ENCODE measurements at places on chromosomes 11 and 22.

- DNase-seq, result no peak
Observed at GRCh38 chr11:112783945-112784322, 177.3 kb upstream of the NCAM1 start.

GRCh38 chr11:18696638-18697225 lies 1.8 kb upstream of the TMEM86A start:
- no peak for DNase-seq

- no peak for DNase-seq
Observed at GRCh38 chr22:17675584-17675983, 37.0 kb downstream of the BCL2L13 start.

- DNase-seq, result no peak
Observed at GRCh38 chr22:49961601-49962011, 1.0 kb downstream of the PIM3 start.

DNA sequence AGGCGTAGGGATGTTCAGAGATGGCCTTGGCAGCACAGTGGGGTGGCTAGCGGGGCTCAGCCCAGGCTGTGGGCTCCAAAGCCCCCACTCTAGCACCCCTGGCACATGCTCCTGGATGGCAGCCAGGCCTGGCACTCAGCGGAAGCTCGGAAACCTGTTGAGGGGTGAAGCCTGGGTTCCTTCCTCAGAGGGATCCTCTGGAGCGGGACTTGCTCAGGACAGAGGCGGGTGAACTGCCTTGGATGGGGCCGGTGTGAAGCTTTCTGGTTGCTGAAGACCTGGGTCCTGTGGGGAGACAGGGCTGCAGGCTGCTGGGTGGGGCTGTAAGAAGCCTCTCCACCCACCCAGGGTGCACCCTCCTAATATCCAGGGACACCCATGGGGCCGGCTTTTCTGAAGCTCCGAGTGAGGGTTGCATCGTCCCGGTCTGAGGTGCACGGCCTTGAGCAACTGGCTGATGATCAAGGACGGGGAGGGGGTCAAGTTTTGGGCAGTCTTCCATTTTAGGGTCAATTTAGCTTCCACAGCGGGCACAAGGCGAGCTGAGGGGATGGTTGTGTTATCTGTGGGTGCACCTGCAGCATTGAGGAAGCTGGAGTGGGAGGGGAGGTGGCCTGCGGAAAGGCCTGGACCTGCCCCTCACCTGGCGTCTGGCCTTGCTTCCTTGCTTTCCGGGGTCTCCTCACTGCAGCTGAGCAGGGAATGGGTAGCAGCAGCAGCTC lies 5.2 kb downstream of the MRGPRE start:
- DNase-seq, result no peak

GRCh38 chr11:14764579-14765527 lies 121.2 kb downstream of the PDE3B start:
- DNase-seq, result no peak

DNA sequence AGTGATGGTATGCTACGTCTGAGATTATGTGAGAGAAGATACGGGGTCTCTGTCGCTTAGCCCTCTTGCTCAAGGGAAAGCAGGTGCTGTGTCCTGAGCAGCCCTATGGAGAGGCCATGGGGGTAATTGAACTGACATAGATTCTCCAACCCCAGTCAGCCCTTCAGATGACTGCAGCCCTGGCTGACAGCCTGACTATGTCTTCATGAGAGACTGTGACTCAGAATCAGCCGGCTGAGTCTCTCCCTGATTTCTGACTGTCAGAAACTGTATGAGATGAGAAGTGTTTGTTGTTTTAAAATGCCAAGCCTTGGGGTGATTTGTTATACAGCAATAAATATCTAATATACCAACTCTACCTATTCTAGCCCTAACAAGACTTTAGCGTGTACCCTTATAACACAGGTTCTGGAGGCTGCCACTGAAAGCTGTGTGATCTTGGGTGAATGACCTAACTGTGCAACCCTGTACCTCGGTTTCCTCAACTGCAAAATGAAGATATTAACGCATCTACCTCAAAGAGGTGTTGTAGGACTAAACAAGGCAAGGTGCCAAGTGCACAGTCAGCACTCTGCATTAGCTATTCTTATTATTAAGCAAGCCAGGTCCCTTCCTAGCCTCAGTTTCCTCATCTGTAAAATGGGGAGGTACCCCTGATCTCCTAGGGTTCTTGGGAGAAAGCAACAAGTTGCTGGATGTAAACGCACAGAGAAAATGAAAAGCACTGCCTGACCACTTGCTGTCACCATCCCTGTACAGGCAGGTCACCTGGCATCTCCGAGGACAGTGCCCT lies 24.9 kb downstream of the SLC43A1 start:
- DNase-seq, result no peak

DNA sequence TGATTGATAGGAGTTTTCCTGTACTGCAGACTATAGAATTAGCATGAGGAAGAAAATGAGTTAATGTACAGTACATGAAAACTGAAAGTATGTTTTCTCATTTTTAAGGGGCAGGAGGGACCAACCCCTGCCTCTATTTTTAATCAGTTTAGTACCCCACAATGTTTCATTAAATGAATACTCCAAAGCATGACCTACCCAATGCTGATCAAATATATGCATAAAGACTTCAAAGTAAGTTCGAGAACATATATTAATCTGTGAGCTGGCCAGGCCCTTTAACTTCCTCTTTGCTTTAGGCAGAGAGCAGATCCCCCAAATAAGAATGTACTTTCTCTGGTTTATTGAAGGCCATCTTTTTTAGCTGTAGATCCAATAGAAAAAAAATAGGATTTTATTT lies 161.0 kb downstream of the FCHSD2 start:
- DNase-seq, result no peak

GRCh38 chr22:47299211-47299862 lies 536.9 kb downstream of the TBC1D22A start:
- DNase-seq, result no peak

- DNase-seq, result peak; percentile 87
Observed at GRCh38 chr11:74696939-74697675, 34.1 kb downstream of the CHRDL2 start.

- DNase-seq, result peak; percentile 22
Observed at GRCh38 chr11:73259406-73260126, 12.6 kb upstream of the P2RY6 start.

DNA sequence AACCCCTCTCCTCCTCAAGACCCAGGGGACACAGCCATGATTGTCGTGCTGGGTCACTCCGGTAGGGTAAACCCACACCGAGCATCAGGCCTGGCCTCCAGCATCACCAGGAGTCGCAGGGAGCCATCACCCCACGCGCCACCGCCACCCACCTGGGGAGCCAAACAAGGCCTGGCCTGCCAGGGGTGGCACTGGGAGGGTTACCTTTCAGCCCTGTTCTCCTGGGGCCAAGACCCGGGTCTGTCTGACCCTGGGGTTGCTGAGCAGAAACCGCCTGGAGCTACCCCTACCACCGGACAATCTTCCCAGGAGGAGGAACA lies 39.3 kb upstream of the NNMT start:
- no peak for DNase-seq

- no peak for DNase-seq
Observed at GRCh38 chr11:64893194-64894069, 15.0 kb upstream of the EHD1 start.

- no peak for DNase-seq
Observed at GRCh38 chr22:16975155-16975885, 32.7 kb downstream of the GAB4 start.

DNA sequence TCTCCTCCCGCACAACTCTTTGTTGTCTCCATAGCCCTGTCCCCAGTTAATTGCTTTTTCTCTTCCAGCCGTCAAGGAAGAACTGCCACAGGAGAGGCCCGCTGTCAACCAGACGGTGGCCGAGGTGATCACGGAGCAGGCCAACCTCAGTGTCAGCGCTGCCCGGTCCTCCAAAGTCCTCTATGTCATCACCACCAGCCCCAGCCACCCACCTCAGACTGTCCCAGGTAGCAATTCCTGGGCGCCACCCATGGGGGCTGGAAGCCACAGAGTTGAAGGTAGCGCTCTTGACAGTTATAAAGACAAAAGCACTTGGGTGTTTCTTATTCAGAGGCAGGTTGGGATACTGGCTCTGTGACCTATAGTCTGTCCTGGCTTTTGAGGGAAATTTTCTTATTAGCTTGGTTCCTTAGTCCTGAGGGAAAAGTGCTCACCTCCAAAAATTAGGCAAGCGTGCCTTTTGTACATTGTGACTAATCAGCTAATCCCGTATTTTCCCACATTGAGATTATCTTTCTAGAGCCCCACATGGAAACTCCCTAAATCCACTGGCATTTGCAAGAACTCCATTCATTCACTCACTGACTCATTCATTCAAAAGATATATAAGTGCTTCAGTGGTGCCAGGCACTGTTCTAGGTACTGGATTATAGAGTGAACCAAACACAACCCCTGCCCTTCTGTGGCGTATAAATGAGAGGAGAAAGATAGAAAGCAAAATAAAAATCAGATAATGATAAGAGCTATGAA lies 65.9 kb downstream of the KREMEN1 start:
- DNase-seq, result no peak

DNA sequence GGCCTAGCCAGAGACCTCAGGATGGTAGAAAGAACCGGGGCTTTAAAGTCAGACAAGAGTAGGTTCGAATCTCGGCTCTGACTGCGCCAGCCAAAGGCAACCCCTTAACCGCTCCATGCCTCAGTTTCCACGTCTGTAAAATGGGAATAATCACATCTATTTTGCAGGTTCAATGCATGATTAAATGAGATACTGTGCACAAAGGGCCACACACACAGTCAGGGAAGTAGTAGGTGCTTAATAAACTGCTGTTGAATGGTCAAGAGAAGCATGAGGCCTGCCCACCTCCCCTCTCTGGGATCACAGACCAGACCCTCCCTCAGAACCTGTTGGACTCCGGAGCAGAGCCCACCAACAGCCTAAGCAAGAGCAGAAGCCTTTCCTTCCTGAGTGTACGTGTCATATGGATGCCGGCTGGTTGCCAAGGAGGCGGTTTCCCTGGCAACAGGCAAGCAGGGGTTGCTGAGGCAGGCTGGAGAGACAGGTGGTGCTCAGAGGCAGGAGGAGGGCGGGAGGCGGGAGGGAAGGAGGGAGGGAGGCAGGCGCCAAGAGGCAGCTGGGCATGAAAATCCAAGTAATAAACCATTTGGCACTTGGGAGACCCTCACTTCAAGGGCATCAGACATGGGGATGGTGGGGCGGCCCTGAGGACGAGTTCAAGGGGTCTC lies 43.9 kb downstream of the NFAM1 start:
- peak; percentile 35 for DNase-seq

GRCh38 chr22:46763051-46763705 lies 728 bp downstream of the TBC1D22A start:
- DNase-seq, result no peak

DNA sequence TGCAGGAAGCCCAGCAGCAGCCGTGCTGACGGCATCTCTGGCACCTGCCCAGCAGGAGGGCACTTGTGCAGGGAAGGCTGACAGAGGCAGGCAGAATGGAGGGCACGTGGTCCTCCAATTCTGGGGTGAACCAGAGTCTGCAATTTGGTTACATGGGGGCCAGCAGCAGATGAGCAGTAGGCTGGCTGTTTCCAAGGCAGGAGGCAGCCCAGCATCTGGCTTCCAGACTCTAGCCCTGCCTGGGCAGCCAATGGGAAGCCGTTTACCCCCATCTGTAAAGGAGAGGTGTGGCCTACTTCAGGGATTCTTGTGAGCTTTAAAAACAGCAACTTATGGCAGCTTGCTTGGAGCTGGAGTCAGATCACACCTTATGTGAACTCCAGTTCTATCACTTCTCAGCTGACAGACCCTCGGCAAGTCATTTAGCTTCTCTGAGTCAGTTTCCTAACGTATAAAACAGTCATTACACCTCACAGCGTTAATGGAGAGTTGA lies 27.9 kb upstream of the RASL10A start:
- DNase-seq, result peak; percentile 75

DNA sequence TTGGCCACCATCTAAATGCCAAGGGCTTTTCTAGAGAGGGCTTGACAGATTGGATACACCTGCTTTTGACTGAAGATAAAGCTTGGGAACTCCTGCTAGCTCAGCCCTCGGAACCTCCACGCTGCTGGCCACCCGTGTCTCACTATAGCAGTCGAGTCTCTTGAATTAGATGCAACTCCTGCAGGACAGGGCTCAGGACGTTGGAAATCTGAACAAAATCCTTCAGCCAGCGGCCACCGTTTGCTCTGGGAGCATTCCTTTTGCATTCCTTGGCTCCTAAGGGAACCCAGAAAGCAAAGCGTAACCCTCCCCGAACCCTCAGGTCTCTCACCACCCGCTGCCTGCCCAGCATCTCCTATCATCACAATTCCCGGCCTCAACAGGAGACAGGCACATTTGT lies 77.8 kb downstream of the GRIK4 start:
- no peak for DNase-seq

Measured in Right ventricle myocardium inferior (tissue), 1 donor.